ENCODE measurements at places on chromosomes 6 and 20.

DNA sequence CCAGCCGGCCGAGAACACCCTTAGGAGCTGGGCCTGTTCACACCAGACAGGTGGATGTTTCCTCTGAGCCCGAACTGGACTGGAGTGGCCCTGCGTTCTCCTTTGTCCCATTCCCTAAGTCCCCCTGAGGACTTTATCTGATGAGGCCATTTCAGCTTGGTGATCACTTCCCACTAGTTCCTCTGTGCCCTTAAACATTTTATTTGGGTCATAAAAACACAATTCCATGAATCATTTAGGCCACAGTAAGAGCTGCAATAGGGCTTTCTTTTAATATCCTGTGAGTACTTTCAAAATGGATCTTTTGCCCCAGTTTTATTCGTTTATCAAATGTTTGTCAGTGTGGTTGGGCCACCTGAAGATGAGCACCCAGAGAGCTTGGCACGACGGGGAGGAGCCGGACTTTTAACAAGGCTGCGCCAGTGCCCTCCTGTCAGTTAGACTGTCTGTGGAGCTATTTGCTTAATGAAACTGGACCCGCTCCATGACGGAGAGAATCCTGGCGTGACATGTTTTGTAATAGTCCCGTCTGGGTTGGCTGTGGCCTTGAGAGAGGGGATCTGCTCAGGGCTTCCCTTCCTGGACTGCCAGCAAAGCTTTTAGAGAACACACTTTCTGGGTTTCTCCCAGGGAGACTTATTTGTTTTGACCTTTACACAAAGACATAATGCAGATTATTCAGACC is 53.5 kb downstream of the ZDHHC14 start:
- DNase-seq, result no peak

DNA sequence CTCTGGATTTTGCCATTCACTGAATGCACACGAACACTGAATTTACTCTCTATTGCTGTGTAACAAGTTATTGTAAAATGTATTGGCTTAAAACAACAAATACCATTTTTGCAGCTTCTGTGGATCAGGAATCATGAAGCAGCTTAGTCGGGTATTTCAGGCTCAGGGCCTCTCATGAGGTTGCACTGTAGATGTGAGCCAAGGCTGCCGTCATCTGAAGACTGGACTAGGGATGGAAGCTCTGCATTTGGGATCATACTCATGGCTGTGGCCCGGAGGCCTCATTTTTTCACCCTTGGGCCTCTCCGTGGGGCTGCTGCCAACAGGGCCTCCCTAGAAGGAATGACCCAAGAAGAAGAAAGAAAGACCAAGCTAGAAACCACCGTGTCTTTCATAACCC is 492.4 kb upstream of the CDH4 start:
- DNase-seq, result no peak

DNA sequence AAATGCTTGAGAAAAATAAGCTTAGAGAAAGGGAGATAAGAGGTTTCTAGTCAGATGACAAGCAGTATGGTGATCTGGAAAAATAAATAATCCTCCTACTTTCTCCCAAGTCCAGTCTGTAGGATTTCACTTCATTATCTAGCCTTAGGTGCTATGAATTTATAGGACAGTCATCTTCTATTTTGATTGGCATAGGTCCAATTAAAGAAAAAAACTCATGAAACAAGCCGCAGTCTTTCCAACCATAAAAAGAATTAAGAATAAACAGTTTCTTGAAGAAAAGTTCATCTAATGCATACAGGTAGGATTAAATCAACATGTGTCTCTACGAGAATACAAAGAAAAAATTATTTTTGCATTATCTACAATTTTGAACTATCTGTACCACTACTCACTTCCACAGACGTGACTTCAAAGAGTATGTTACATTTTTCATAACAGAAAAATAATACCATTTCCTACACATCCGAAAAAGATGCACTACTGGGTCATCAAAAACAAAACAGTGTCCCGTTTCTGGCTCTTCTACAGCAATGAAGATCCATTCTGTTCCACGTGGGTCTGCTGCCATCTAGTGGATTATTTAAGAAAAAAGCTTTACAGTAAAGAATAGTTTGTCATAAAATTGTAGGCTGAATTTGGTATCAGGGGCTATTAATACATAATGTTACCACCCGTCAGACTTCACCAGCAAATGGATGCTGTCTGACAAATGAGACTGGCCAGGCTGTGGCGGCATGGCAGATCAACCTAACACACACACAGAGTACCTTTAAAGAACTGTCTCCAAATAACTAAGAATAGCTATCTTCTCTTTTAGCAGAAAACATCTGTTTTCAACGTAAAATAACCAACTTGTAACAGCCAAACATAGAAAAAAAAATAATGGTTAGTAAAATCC is 28.9 kb downstream of the STX7 start:
- no peak for DNase-seq

DNA sequence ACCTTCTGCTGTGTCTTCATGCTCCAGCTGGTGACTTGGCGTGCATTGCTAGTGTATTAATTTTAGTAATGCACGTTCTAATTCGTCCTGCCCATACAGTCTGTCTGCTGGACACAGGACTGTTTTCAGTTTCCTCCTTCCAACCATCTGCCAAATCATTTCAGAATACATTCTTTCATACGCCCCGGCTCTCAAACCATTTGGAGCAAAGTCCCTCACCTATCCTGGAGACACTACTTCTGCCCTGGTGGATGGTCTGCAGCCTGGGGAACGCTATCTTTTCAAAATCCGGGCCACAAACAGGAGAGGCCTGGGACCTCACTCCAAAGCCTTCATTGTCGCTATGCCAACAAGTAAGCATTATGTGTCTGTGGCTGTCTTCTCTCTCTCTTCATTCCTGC is 60.5 kb downstream of the FNDC1 start:
- no peak for DNase-seq

DNA sequence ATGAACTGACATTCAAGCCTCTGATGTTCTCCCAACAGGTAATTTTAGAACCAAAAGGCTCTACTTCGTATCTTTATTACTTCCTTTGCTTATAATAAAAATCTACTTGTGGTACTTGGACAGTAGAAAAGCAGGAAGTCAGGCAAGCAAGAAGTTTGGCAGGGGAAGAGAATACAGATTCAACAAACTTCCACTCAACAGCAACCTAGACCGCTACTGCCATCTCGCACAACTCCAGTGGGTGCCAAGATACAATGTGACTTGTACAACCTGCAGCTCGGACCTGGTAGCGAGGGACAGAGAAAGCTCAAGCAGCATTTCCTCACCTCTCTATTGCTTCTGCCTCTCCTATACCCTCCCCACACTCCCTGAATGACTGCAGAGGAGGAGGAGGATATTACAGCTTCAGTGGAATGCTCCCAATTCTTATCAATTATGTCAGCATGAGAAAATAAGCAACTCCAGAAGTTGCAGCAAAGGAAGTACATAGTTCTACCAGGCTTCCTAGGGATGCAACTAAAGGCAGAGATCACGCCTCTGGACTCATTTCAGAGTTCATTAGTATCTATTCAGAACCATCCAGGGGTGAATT is 76.5 kb downstream of the MBOAT1 start:
- DNase-seq, result no peak

GRCh38 chr6:129667621-129668020 is 42.4 kb downstream of the ARHGAP18 start:
- DNase-seq, result no peak

- no peak for DNase-seq
These were observed 227.7 kb upstream of the TSHZ2 start for GRCh38 chr20:52744441-52744840.
